ENCODE measurements at places on chromosomes 4 and X.

- DNase-seq, result no peak
These were observed 4.3 kb upstream of the HAUS7 start for GRCh38 chrX:153474718-153475117.

- no peak for DNase-seq
These were observed 226.1 kb downstream of the SHOX start for GRCh38 chrX:856566-857290.

DNA sequence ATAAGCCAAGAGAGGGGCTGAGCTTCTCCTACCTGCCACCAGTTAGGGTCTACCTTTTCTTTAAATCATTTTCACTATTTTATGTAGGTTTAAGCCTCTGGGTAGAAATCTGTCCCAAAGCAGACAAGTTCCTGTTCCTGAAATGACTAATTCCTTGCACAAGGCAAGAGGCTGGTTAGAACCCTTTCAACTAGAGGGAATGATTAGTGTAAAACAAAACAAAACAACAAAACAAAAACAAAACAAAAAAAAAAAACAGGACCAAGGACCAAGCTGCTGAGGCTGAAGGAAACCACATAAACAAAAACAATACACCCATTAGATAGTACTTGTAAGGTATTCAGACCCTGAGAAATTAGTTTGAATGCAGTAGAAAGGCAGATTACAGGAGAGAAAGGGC is 62.7 kb downstream of the MAML3 start:
- DNase-seq, result no peak

- no peak for DNase-seq
These were observed 174.3 kb downstream of the CEP135 start for GRCh38 chr4:56123051-56123450.

- no peak for DNase-seq
These were observed 50.0 kb downstream of the TET2 start for GRCh38 chr4:105196523-105197145.

- no peak for DNase-seq
These were observed 660 bp downstream of the WWC2 start for GRCh38 chr4:183099537-183100297.

All from stimulated activated CD8-positive, alpha-beta memory T cell treated with anti-CD3 and anti-CD28 coated beads, Interleukin-7, amount 100 ng/mL, for 1 hour (primary cell).